ENCODE measurements at places on chromosomes 11 and 22. TPM values are rescaled to one million over a fixed set of nuclear protein-coding genes. Genes with fewer than 3 reads are reported as not detected.

The RAB6A gene
- total RNA-seq, result 163 TPM

The VSIG10L2 gene
- total RNA-seq, result not detected

The ZDHHC8 gene
- total RNA-seq, result 7.7 TPM

DNA sequence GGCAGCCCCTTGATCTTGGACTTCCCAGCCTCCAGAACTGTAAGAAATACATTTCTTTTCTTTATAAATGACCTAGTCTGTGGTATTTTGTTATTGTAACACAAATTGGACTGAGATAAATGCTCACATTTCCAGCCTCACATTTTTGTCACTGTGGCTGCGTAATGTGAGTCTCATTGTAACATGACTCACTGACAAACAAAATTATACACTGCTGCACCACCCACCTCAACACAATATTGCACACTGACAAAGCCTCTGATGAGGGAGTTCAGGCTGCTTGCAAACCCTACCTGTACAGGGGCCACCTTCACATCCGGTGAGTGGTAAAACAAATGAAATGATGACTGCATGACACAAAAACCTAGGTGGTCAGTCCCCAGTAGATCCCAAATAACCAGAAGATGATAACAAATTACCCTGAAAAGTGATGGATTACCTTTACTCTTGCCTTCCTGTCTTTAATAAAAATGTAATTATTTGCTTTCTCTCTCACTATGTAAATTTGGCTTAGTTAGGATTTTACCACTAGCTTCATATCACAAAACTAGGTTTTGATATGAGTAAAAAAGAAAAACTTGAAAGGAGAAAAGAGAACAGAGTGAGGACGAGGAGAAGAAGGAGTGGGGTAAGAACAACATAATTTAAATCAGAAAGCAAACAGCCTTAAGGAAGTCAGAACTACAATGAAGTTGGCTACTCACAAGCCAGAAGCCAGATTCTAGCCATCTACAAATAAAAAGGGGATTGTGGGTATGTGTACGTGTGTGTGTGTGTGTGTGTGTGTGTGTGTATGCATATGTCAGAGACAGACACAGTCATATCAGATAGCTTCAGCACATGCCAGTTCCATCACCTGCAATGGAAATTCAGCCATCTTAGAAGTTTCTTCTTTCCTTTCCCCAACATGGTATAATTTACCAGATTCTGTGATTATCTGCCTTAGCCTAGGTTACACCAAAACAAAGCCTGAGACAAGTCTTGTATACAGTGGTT, 53.4 kb upstream of the SESN3 start:
- no peak for DNase-seq

DNA sequence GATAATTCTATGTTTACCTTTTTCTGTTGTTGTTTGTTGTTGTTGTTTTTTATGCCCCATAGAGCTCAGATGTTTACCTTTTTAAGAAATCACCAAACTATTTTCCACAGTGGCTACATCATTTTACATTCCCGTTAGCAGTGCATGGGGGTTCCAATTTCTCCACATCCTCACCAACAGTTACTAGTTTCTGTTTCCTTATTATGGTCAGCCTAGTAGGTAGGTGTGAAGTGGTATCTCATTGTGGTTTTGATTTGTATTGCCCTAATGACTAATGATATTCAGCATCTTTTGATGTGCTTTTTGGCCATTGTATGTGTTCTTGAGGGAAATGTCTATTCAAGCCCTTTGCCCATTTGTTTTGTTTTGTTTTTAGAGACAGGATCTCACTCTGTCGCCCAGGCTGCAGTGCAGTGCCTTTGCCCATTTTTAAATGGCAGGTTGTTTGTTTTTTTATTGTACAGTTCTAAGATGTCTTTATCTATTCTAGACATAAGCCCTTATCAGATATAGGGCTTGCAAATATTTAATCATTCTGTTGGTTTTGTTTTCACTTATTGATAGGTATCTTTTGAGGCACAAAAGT, 27.5 kb downstream of the CHEK2 start:
- no peak for DNase-seq

- no peak for DNase-seq
These were observed 82.7 kb upstream of the LDLRAD3 start for GRCh38 chr11:35861191-35861590.

GRCh38 chr11:96658436-96658835, 268.6 kb downstream of the JRKL start:
- no peak for DNase-seq

DNA sequence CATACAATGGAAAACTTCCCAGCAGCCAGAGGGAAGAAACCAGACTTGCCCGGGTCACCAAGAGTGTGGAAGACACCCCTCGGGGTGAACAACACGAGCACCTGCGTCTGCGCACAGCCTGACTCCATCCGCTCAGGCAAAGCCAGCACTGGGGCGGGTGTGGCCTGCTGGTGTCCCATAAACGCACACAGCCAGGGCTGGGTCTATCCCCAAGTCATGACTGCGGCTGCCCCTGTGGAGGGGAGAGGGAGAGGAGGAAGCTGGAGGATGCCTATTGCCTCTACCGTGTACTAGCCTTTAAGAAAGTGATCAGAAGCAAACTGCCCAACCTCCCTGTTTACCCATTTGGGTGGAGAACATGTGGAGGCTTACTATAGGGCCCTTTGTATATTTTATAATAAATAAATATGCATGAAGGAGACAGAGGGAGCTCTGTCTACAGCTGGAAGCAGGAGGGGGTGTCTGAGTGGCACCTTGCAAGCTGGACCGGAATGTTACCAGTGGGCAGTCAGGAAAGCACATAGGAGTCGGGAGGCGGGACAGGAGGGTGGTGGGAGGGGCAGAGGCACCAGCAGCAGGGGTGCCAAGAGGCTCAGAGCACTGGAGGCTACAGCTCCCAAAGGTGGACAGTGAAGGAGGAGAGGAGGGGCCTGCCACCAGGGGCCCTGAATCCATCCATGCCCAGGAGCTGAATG, 79.6 kb downstream of the PHF21B start:
- DNase-seq, result no peak

The MAJIN gene
- not detected for total RNA-seq

GRCh38 chr11:121476379-121477032, 23.7 kb upstream of the SORL1-AS1 start:
- no peak for DNase-seq

All from cerebellum (tissue), 4 donors.